NCI-H1694 (cell line): ENCODE measurements at places on chromosomes 2 and 18.
A peak's percentile ranks its signal among the peaks of the same experiment; 100 is the strongest.

GRCh38 chr2:219280651-219281050 lies 1.5 kb downstream of the DNAJB2 start:
- no peak for DNase-seq

GRCh38 chr2:8645176-8645831 lies 36.6 kb upstream of the ID2 start:
- DNase-seq: no peak

GRCh38 chr2:117514371-117514770 lies 300.1 kb upstream of the DDX18 start:
- DNase-seq: no peak

- no peak for DNase-seq
These were observed 3.0 kb downstream of the TTC32 start for GRCh38 chr2:19898592-19899329.

DNA sequence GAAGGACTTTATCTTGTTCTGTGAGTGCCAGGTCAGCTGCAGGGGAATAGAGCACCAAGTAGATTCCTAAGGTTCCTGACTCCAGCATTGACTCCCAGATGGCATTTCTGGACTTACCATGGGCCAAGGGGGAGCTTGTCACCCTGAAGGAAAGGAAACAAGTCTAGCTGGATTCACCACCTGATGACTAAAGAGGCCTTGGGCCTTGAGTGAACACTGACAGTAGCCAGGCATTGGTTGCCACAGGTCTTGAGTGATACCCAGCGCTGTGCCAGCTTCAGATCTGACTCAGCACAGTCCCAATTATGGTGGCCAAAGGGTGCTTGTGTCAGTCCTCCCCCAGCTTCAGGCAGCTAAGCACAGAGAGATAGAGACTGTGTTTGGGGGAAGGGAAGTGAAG lies 40.1 kb upstream of the CAPN13 start:
- DNase-seq: no peak

DNA sequence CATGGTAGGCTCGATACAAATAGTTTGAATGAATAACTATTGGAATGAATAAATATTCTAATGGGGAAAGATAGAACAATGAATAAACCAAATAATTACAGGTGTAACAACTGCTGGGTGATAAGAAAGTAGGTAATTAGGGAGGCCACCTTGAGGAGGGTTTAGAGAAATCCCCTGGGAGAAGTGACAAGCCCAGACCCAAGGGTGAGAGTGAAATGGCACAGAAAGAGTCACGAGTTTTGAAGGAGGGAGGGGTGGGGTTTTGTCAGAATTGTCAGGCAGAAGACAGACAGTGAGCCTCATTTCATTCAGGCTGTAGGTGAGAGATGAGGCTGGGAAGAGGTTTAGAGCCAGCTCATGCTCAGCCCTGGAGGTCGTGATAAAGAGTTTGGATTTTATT lies 71.6 kb upstream of the L3MBTL4 start:
- DNase-seq: no peak

DNA sequence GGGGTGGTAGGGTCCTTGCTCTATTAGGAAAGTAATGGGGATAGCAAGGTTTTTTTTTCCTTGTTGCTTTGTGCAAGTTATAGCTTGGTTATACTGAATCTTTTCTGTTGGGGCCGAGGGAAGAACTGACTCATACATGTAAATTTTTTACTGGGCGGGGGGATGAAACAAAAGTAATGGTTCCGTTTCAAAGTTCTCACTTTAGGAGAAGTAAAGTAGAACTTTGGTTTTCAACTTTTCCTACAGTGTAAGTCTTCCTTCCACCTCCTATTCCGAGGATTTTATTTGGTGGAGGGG lies 1.1 kb downstream of the AFTPH start:
- DNase-seq: no peak

GRCh38 chr2:102801098-102801718 lies 39.4 kb downstream of the TMEM182 start:
- no peak for DNase-seq

DNA sequence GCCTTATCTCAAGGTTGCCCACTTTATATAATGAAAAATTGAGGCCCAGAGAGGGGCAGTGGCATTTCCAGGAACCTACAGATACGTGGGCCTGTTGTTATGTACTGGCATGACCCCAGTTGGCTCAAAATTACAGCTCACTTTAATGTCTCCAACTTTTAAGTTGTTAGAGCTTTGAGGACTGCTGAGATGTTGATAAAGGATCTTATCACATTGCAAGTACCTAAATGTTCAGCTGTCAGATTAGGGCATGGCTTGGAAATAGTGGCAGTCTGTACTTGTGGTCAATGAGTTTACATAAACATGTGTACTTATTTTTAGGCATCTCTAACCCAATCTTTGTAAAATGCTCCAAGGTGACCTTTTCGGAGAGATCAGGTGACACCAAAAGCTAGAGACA lies 14.6 kb downstream of the SLC4A5 start:
- no peak for DNase-seq

GRCh38 chr2:2587354-2587753 lies 256.3 kb upstream of the MYT1L start:
- no peak for DNase-seq

DNA sequence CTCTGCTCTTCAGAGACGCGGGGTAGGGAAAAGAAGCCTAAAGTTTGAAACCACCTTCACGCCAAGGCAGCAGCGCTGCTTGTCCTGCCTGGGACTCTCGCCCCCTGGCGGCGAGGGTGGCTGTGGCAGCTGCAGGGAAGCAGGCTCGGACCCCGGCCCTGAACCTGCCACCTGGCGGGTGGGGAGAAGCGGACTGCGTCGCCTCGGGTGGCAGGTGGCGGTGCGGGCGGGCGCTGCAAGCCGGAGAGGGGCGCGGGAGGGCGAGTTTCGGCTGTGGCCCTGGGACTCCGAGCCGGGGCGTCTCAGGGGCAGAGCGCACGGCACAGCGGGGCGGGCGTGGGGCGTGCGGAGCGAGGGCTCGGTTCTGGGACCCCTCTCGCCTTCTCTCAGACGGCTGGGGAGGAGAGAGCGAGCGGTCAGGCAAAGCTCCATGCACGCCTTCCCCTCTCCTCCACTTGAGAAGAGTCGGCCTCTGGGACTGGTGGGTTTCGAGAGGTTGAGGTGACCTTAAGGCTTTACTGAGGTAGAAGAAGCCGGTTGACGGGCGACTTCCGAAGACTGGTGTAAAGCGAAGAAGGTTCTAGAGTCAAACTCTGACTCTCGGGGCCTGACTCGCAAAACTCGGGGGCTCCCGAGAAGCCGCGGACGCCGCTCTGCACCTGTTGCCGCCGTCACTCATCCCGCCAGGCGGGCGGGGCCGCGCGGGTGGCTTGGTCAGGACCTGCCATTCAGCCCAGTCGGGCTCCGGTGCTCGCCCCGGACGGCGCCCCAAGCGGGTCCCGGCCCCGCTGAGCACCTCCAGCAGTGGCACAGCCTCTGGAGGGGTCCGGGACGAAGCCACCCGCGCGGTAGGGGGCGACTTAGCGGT lies 1.1 kb upstream of the BOLL start:
- DNase-seq: no peak

DNA sequence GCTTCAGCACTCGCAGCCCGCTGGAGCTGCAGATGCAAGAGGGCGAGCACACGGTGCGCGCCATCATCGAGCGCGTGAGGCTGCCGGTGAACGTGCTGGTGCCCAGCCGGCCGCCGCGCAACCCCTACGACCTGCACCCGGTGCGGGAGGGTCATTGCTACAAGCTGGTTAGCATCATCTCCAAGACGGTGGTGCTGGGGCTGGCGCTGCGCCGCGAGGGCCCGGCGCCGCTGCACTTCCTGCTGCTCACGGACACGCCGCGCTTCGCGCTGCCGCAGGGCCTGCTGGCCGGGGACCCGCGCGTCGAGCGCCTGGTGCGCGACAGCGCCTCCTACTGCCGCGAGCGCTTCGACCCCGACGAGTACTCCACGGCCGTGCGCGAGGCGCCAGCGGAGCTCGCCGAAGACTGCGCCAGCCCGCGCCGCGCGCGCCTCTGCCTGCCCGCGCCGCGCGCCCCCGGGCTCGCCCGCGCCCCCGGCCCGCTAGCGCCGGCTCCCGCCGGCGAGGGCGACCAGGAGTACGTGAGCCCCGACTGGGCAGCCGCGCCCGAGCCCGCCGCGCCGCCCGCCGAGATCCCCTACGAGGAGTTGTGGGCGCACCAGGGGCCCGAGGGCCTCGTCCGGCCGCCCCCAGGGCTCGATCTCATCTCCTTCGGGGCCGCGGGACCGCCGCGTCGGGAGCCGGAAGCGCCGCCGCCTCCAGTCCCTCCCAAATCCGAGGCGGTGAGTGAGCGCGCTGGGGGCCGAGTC lies 11.8 kb downstream of the GAREM2 start:
- no peak for DNase-seq

- no peak for DNase-seq
These were observed 12.0 kb upstream of the DDX1 start for GRCh38 chr2:15579641-15580040.

- DNase-seq: no peak
These were observed 20.7 kb downstream of the GNLY start for GRCh38 chr2:85714841-85715240.

- peak; percentile 70 for DNase-seq
These were observed 20.6 kb upstream of the ATRAID start for GRCh38 chr2:27191070-27191829.
